ENCODE measurements at places on chromosomes 7 and 10.

GRCh38 chr10:116785867-116786266, 43.5 kb upstream of the HSPA12A start:
- no peak for DNase-seq

- no peak for DNase-seq
Observed at GRCh38 chr7:70779321-70779720, 352.6 kb upstream of the GALNT17 start.

DNA sequence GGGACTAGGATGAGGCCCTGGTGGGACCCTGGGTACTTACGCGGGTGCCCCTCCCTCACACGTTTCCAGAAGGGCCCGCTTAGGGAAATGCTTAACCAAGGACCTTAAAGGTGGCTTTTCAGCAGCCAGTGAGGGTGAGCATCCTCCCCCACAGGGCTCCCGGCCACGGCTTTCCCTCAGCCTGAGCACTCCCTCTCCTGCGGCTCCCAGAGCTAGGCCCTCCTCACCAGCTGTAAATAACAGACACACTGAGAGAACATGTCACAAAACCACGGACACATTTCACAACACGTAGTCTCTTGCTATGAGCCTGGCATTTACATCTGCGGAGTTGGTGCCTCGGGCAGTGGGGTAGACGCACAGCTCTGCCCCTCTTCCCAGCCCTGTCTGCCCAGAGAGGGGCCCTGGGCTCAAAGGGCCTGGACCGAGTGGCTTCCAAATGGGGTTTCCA, 25.2 kb downstream of the GRID1 start:
- no peak for DNase-seq

- DNase-seq: no peak
Observed at GRCh38 chr10:11702264-11702663, 39.9 kb upstream of the ECHDC3 start.

- peak; percentile 60 for DNase-seq
Observed at GRCh38 chr7:88111140-88111743, 108.6 kb downstream of the SRI start.

DNA sequence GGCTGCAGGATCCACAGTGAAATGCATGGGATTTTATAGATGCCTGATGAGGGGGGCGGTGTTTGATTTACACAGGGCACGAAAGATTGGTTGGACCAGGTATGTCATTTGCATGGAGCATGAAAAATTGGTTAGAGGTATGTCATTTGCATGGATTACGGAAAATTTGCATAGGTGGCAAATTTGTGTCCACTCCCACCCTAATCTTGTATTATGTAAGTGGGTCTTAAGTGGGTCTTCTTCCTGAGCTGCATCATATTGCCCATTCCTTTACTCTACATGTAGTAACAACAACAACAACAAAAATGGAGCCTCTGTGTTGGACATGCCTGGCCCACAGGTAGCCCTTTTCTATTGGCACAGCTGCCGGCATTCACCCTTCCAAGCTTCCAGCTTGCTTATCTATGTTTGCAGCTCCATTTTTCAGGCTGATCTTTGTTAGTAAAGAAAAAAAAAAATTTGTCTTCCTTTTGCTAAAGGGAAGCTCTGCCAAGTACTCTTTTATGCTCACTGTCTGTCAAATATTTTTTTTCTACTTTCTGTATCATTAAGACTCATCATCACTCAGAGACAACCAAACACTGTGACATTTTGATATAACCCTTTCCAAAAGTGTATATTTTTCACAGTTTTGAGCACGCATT, 10.3 kb upstream of the ZNF273 start:
- no peak for DNase-seq

- DNase-seq: no peak
Observed at GRCh38 chr10:77548157-77548556, 89.5 kb downstream of the KCNMA1 start.

DNA sequence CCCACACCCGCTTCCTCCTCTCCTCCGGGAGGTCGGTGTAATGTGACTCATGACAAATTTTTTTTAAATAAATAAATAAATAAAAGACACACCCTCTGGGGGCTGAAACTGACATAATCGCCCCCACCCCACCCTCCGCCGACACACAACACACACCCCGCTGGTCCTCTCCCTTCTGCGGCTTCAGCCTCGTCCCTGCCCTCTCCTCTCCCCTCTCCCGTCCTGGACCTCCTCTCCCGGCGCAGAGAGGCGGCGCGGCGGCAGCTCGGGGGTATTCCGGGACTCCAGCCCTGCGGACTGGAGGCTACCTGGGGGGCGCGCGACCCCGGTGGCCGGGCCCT, 686 bp downstream of the ABI1 start:
- DNase-seq: peak; percentile 65

DNA sequence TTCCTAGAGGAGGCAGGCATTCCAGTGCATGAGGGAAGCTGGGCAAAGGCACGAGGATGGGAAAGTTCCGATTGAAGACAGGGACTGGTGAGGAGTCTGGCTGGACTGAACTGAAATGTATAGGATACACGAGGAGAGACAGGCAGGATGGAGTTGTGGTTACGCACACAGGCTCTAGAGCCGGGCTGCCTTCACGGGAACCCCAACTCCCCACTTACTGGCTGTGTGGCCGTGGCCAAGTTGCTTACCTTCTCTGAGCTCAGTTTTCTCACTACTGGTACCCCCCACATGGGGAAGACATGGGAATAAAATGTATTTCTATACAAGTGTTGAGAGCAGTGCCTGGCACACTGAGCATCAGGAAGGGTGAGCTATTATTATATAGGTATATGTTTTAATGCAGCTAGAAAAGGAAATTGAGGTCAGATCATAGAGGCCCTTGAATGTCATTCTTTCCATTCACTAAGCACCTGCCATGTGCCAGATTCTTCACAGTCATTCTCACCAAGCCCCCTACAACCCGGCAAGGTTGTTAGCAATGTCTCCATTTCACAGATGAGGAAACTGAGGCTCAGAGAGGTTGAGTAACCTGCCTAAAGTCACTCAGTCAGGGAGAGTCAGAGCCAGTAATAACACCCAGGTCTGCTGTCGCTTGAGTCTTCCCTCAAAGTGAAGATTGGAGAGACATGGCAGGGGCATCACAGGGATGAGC, 9.7 kb downstream of the CHST3 start:
- no peak for DNase-seq

DNA sequence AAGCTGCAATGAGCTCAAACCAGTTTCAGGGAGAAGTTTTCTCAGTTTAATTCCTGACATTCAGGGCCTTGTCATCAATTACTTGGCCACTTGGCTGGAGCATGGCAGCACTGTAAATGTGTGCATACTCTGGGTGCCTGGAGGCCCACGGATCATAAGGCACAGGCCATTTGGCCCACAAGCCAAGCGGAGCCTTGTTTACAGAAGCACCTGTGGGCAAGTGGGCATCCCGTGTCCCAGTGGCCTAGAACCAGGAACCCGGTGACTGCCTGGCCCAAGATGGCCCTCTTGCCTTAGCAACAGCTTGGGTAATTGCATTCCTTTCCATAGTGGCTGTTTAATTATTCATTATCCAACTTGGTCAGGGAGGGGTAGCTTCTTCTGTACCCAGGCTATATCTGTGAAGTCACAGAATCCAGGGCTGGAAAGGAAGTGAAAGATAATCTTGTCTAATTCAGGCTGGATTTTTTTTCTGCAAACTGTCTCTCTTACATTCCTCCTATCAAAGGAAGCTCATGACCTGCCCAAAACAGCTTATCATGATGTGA, 426.4 kb upstream of the ZMIZ1 start:
- no peak for DNase-seq

DNA sequence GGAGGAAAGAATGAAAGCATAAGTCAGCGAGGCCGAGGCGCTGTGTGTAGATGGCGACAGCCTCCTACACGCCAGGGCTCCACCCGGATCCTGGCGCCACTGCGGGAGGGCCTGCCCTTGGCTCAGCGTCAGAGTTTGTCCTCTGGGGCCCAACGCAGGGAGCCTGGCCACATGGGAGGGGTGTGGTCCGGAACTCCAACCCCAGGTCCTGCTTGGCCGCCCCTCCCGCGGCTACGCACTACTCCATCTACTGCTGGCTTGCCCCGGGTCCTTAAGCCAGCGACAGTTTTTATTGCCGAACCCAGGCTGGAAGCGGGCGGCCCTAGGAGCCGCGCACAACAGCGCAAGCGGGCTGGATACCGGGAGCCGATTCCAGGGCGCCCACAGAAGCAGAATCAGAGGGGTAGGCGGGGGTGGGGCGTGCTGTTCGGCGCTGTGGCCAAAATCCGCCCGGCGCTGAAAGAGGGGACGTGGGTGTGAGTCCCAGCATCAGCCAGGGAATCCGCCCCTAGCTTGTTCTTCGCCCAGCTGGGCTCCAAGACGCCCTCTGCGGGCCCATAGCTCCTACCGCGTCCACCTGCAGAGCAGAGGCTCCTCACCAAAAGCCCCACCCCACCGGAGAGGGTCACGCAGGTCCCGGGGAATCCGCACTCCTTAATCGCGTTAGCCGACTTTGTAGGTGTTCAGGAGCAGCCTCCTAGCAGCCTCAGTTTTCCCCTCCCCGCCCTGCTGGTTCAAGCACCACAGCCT, 4.5 kb downstream of the KAZALD1 start:
- peak; percentile 81 for DNase-seq

DNA sequence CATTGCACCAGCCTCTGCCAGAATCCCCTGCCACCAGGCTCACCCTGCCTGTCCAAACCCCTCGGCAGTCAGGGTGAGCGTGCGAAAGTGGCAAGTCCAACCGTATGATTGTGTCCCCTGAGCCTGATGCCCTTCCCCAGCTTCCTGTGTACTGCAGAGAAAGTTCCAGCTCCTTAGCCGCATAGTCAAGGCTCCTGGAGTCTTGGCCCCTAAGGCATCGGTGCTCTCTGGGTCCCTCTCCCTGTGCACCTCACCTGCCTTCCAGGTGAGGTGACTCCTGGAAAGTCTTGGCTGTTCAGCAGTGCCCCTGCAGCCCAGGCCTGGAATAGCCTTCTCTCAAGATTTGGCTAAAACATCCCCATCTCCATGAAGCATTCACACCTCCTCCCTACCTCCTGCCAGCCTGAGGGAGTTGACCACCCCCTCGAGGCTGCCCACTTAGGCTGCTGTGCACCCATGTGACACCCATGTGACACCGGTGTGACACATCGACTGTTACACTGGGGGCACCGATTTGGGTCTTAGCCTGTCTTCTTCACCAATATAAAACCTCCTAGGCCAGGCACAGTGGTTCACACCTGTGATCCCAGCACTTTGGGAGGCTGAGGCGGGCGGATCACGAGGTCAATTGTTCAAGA, 56.1 kb upstream of the ELN start:
- no peak for DNase-seq

DNA sequence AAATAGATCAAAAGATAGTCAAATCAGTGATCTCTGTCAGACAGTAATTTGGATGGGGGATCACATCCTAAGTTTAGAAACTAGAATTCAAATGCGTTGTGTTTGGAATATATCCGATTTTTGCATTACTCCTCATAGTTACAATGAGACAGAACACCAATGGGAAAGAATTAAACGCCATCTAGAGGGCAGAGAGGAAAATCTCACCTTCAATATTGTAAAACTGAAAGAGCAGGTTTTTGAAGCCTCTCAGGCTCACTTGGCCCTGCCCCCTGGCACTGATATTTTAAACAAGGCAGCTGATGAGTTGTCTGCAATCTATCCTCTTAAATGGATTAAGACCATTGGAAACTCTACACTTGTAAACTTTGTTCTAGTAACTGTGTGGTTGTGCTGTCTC, 17.7 kb downstream of the FRG2B start:
- DNase-seq: peak; percentile 10

DNA sequence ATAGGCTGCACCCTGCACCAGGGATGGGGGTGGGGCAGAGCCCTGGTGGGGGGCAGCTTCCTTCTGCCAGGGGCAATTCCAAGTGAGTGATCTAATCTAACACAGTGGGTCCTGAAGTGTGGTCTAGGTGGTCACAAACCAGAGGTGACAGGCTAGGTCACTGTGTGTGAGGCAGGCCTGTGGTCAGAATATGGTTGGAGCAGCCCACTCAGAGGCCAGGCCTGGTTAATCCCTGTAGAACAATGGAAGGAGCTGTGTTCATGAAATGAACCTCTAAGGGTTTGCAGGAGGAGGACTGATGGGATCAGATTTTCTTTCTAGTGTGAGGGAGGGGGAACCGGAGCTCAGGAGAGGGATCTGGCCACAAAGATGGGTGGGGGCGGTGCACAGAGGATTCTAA, 10.0 kb upstream of the TSPAN14 start:
- no peak for DNase-seq

- DNase-seq: no peak
Observed at GRCh38 chr7:79455173-79455790, 1.8 kb upstream of the MAGI2 start.

GRCh38 chr10:89466599-89467035, 52.2 kb downstream of the IFIT5 start:
- peak; percentile 29 for DNase-seq

GRCh38 chr10:82394122-82394521, 519.1 kb downstream of the NRG3 start:
- DNase-seq: no peak

GRCh38 chr7:45400680-45401079, 173.5 kb upstream of the ADCY1 start:
- no peak for DNase-seq

DNA sequence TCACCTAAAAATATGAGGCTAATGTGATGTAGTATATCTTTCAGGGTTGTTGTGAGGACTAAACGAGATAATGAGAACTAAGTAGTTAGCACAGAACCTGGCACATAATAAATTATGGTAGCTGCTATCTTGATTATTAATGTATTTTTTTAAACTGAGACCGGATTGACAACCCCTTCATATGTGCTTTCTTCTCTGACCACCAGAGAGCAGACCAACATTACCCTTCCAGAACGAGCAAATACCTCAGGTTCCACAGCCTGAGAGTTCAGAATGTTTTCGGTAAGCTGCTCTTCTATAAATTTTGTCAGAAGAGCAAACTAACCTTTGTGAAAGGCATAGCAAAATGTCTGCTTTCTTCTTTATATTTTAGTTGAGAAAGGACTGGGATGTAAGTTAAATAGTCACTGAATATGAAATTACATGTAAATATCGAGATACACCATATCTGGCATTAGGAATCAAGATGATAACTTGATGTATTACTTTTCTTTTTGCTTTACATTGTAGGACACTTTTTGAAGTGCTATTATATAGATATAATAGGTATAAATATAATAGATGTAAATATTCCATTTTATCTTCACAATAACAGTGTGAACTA, 13.6 kb upstream of the BPGM start:
- peak; percentile 32 for DNase-seq
